ENCODE measurements at places on chromosomes 1 and 21.

GRCh38 chr1:79043506-79043905, 37.0 kb upstream of the ADGRL4 start:
- no peak for DNase-seq

DNA sequence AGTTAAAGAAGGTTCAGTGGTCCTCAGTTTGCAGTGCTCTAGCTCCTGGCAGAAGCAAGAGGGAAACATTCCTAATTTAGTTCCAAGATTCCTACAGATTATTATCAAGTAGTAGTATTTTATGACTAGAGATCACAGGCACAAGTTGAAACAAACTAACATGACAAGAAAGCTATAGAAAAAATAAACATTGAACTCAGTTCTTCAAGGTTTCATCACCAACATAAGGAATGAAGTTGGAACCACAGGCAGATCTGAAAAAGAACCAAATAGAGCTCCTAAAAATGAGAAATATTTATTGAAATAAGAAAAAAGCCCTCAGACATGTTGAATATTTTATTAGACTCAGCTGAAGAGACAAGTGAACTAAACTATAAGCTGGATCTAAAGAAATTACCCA, 40.6 kb downstream of the PDC start:
- DNase-seq: no peak

DNA sequence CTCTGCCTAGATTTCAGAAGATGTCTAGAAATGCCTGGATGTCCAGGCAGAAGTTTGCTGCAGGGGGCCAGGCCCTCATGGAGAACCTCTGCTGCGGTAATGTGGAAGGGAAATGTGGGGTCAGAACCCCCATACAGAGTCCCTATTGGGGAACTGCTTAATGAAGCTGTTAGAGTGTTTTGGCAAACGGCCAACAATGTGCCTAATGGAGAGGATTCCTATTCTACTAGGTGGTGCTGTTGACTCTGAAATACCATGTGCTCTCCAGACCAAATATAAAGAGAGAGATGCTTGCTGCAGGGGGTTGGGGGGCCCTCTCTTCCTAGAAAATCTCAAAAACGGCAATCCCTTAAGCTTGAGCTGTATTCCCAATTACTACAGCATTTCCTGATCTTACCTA, 57.1 kb upstream of the DR1 start:
- DNase-seq: no peak

- no peak for DNase-seq
Measured at GRCh38 chr1:51906306-51907078, 28.0 kb upstream of the NRDC start.

DNA sequence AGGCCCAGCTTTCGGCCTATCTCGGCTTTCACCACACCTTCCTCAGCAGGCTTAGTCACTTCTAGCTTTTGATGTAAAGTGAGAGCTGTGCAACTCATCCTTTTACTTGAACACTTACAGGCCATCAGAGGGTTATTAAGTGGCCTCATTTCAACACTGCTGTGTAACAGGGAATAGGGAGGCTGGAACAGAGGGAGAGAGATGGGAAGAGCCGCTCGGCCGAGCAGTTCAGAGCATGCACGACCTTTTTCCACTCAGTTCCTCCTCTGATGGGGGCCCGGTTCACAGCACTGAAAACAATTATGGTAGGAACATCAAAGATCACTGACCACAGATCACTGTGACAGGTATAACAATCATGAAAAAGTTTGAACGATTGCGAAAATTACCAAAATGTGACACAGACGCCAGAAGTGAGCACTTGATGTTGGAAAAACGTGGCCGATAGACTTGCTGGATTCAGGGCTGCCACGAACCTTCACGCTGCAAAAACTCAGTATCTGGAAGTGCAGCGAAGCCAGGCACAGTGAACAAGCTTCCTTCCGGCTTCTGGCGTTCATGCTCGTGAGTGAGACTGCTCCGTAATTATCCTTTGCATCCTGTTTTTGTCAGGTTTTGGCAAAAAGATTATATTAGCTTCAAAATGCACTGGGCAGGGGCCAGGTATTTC, 28.6 kb downstream of the AGPAT3 start:
- DNase-seq: no peak

DNA sequence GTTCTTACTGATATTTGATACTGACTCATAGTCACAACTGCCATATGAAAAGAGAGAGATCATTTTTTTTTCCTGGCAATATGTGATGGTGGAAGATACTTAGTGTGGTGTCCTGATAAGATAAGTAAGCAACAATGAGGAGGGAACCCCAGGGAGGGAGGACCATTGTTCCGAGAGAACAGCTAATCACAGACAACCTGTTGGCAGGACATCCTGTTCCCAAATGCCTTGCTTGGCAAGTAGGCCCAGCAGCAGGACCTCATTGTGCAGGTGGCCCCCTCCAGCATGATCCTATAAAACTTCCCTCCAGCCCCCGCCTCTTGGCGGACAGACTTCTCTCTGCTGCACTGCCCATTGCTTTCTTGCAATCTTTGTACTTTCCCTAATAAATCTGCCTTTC, 329.4 kb upstream of the CHRM3 start:
- no peak for DNase-seq

DNA sequence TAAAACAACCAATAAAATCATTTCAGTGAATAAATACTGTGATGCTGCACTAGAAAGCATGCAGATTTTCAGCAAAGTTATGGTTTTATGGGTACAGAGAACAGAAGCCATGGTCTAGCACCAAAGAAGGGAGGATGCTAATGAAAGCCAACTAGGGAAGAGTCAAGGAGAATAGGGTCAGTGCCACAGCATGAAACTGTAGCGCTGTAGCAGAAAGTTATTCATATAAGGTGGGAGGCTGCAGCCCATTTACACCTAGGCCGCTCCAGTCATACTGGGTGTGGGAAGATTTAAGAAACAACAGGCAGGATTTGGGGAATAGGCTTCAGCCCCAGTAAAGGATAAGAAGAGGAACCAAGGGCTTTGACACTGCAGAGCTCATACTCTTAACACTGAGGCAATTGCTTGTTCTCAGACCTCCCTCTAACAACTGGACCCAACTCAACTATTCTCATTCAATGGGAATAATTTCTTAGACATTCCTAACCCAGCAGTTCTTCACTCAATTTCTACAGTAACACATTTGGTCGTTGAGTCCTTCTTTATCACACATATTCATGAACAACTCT, 4.4 kb downstream of the IFI16 start:
- no peak for DNase-seq

- DNase-seq: no peak
Measured at GRCh38 chr1:17881761-17882160, 126.6 kb downstream of the ACTL8 start.

DNA sequence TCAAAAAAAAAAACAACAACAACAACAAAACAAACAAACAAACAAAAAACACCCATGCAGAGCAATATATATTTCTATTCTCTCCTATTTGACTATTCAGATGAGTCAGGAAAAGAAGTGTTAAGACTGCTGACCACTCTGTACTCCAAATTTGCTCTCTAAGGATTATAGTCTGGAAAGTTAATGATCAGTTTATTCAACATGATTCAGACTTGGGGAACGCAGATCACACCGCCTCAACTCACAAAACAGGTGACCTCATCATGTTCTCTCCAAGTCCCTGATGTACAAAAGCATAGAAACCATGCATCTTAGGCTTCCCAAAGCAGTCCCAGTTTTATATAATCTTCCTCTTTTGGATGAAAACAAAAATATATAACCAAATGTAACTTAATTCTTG, 51.9 kb upstream of the PRRC2C start:
- no peak for DNase-seq

- no peak for DNase-seq
Measured at GRCh38 chr1:42424201-42424600, 31.6 kb downstream of the ZMYND12 start.
